OCI-LY7 (cell line): ENCODE measurements at places on chromosomes 16 and 17.

GRCh38 chr16:80350061-80350460, 190.7 kb upstream of the DYNLRB2 start:
- DNase-seq: no peak

- DNase-seq: no peak
These were observed 43.2 kb downstream of the SREBF1 start for GRCh38 chr17:17793378-17794214.

DNA sequence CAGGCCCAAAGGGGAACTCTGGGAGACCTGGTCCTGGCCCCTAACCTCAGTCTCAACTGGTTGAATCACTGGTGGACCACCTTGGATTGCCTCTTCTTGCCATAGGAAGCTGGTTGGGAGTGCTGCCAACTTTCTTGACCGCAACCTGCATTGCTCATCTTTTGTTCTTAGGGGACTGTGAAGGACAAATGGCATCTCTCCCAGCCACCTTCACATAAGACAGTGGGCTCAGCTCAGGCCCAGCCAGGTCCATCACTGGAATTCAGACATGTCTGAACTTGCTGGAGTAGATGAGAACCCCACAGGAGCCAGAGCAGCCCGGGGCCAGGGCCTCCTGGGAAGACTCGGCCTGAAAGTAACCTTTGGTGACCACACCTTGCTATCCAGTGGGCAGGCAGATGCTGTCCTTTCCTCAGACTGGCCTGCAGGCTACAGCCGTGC, 18.8 kb downstream of the ADORA2B start:
- no peak for DNase-seq

- no peak for DNase-seq
These were observed 4.6 kb upstream of the NPRL3 start for GRCh38 chr16:143047-143446.

- DNase-seq: no peak
These were observed 18.9 kb downstream of the KPNA2 start for GRCh38 chr17:68054296-68054900.

- no peak for DNase-seq
These were observed 148.0 kb downstream of the SDK2 start for GRCh38 chr17:73496232-73496631.

DNA sequence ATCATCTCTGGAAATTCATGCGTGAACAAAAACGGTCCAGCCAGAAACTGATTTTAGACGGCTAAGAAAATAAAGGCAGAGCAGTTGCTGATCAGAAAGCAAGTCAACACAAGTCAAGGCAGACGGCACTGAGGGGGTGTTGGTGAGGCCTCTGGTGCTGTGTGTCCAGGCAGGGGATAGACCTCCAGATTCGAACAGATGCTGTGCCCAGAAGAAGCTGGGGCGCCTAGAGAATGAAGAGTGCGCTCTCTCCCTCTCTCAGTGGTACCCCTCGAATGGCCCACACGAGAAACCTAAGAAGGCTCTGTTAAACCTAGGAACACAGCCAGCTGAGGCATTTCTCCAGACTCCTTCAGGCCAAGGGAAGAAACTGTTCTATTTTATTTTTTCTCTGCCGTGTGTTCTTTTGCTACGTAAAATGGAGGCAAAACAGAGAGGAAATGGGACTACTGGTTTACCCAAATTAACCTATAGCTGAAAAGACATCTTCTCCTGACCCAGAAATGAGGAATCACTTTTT, 178.3 kb downstream of the PMP22 start:
- no peak for DNase-seq

DNA sequence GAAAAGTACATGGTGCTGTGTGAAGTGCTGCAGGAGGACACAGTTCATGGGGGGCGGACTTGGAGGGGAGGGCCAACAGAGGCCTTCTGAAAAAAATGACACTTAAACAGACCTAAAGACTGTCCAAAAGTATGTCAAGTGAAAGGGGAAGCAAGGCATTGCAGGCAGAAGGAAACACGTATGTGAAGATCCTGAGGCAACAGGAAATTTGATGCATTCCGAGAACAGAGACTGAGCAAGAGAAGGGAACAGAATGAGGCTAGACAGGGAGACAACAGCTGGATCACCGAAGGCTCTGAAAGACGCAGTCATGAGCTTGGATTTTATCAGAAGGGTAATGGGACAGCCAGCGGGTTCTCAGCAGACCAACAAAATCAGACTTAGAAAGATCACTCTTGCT, 1.1 kb downstream of the IFT20 start:
- DNase-seq: no peak

DNA sequence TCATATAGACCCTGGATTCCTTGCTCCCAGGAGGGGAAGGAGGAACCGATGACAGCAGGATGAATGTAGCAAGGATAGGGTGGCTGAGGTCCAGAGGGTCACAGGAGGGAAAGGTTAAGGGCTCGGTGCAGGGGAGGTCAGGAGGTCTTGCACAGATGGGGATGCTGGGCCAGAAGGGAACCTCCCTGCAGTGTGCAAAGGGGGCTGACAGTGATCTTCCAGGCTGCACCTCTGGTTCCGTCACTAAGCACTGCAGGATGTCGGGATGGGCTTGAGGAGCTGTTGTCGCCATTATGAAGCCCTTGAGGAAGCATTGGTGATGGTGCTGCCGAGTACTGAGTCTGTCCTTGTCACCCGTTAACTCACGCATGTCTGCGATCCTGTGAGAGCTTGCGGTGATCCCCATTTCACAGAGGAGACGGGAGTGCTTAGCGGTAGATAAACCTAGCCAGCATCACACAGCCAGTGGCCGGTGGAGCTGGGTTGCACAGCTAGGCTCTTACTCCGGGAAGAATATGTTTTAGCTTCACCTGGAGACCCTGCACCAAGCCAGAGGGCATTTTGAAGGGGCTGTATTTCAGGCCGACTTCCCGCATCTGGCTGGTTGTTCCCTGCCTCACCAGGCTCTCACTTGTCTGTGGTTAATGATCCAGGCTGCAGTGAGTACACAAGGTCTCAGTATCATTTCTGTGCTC, 120.4 kb downstream of the SNX29 start:
- no peak for DNase-seq

- DNase-seq: peak; percentile 65
These were observed 108.4 kb downstream of the OR1D5 start for GRCh38 chr17:2954898-2955445.

- DNase-seq: no peak
These were observed 2.2 kb downstream of the MIEF2 start for GRCh38 chr17:18262641-18263040.

DNA sequence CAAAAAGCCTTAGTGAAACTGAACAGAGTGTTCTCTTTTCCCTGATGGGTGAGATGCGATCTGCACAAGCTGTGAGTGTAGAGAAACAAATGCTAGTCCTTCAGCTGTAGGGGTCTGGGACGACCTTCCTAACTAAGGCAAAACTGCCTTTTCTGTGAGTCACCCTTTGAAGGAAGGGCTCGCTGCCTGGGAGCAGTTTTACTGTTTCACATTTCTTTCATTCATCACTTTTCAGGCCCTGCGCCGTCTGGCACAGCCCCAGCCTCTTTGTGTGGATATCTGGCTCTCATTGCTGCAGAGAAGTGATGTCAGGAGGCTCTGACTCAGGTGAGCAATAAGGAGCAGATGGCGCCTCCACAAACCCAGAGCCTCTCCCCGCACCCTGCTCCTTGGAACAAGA, 57.4 kb downstream of the HS3ST3A1 start:
- no peak for DNase-seq

- DNase-seq: no peak
These were observed 482.2 kb upstream of the SOX9 start for GRCh38 chr17:71638668-71639067.

- no peak for DNase-seq
These were observed 71.5 kb upstream of the SDK2 start for GRCh38 chr17:73715769-73716168.

DNA sequence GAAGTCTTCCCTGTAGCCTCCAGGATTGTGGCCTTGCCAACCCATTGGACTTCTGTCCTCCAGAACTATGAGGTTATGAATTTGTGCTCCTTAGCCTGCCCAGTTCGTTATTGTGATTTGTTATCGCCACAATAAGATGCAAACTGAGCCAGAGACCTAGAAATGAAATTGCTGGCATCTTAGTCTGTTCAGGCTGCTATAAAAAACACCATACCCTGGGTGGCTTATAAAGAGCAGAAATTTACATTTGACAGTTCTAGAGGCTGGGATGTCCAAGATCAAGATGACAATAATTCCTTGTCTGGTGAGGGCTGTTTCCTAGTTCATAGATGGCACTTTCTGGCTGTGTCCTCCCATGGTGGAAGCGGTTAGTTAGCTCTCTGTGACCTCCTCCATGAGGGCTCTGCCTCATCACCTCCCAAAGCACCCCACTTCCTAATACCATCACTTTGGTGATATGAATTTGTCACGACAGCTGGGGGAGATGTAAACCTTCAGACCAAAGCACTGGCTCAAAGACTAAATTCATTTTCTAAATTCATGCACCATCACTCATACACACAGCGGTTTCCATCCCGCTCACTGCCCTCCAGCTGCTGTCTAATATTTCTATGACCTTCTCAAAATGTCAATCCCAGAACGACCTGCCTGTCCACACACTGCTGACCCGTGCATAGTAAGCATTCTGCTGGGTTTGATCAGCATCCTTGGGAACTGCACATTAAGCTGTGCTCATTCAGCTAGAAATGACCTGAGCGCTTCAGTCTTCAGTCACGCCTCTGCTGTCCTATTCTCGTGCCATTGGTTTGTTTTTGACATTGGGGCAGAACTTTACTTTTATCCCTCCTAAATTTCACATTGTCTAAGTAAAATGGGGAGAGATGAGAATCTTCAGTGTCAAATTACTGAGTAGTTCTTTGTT, 36.6 kb downstream of the GINS3 start:
- no peak for DNase-seq

- peak; percentile 77 for DNase-seq
These were observed 587 bp upstream of the CDK5R1 start for GRCh38 chr17:32486111-32486700.

DNA sequence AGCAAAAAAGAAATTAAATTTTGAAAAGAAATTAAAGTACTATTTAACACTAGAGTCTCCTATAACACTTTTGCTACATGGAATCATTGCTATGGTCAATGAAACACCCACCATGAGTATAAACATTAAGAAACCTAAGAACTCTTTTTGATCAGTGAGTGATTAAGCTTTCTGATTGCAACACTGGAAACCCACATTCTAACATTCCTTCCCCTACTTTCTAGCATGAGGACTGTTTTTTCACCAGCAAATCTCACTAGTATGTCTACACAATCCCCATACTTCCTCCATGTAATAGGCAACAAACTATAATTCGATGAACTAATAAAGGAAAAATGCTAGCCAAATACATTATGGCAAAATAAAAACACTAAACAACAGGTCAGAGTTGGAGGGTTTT, 54.7 kb downstream of the SKAP1 start:
- no peak for DNase-seq

- DNase-seq: peak; percentile 97
These were observed 299.8 kb downstream of the SEC14L1 start for GRCh38 chr17:77440560-77440981.

DNA sequence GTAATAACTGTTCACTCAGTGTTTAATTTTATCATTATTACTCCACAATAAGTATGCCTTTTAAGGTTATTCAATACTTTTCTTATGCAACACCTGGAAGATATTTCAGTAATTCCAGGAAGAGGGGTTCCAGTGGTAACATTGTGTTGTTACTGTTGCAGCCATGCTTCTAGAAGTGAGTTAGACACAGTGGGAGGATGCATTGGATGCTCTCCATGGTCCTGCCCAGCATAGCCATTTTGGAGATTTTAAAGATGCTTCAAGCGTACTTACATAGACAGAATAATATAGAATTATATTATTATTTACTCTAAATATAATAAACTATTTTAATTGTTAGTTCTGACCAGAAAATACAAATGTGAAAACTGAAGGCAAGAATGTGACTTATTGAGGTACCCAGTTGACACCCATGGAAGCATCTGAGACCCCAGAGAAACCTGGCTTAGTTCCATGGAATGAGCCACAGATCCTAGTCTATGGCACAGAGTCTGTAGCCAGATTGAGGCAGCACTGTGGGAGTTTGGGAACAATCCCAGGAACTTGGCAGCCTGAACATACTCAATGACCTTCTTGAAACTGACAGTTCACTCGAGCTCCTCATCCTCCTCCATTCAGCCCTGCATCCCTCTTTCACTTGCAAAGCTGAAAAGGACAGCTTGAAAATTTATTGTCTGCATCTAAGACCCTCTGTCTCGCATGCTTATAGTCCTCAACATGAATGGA, 190.1 kb upstream of the HS3ST4 start:
- DNase-seq: no peak

- DNase-seq: no peak
These were observed 46.7 kb upstream of the KDM8 start for GRCh38 chr16:27156579-27156978.

- no peak for DNase-seq
These were observed at the start of gene MT1A for GRCh38 chr16:56637814-56638750. TSS of gene MT1A (plus strand) at chr16:56638666. CDS start at chr16:56638739, 73 bp downstream.

DNA sequence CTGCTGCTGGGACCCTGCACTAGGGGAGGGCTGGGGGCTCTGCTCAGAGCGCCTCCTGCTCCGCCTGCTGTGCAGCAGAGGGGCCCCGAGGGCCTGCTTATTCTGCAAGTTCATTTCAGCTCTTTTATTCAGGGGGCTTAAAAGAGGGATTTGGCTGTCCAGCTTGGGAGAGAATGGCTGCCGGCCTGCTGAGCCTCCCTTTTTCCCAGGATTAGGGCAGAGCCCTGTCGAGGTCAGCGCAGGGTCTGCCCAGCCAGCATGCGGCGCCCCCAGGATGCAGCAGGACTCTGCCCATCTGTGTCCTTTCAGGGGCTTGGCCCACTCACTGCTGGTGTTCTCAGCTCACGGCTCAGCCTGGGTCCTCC, 1.1 kb downstream of the SMIM5 start:
- DNase-seq: no peak

GRCh38 chr16:84054271-84054670, 11.7 kb upstream of the SLC38A8 start:
- DNase-seq: no peak

DNA sequence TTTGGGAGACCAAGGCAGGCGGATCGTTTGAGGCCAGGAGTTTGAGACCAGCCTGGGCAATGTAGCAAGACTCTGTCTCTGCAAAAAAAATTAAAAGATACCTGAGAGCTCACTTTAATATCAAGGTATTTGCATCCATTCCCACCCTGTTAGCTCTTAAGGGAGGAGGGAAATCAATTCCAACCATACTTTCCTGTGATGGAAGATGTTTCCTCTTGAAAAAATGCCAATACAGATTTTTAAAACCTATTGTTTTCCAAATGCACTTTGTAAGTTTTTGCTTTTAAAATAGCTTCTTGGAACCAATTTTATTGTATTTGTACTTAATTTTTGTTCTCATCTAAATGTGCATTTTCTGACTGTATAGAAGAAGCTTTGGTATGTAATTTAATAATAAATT, 49.2 kb downstream of the GOSR1 start:
- DNase-seq: no peak
